ENCODE measurements at places on chromosomes 1 and 21.

- DNase-seq: no peak
These were observed 42.4 kb downstream of the CRYAA start for GRCh38 chr21:43211072-43211759.

DNA sequence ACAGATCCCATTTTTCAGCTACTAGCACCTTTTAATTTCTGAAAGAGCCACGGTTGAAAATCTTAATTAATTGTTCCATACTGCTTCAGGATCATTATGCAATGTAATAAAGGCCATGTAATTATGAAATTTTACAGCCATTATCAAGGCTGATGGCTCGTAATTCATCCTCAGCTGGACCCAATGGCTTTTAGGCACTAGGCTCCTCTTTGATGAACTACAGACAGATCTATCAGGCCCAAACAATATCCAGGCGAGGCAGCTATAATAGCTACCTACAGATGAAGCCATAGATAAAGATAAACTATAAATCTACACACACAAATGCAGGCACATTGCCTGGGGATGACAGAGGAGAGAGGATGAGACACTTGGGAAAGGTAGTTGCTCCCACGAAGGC lies 110.5 kb upstream of the USH2A start:
- no peak for DNase-seq

- no peak for DNase-seq
These were observed 14.5 kb downstream of the CFAP74 start for GRCh38 chr1:1989102-1989542.

GRCh38 chr1:160978510-160978927 lies 23.9 kb upstream of the ITLN2 start:
- no peak for DNase-seq
